ENCODE measurements at places on chromosomes 5 and 9.

DNA sequence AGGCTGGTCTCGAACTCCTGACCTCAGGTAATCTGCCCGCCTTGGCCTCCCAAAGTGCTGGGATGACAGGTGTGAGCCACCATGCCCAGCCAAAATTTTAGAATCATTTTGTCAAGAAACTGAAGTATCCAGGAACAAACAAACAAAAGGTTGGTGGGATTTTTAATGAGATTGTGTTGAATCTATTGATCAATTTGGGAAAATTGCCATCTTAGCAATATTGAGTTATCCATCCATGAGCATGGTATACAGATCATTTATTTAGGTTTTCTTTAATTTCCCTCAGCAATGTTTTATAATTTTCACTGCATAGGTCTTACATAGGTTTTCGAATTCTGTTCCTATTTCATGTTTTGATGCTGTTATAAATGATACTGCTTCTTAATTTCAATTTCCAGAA is 5.7 kb upstream of the LPCAT1 start:
- no peak for DNase-seq

DNA sequence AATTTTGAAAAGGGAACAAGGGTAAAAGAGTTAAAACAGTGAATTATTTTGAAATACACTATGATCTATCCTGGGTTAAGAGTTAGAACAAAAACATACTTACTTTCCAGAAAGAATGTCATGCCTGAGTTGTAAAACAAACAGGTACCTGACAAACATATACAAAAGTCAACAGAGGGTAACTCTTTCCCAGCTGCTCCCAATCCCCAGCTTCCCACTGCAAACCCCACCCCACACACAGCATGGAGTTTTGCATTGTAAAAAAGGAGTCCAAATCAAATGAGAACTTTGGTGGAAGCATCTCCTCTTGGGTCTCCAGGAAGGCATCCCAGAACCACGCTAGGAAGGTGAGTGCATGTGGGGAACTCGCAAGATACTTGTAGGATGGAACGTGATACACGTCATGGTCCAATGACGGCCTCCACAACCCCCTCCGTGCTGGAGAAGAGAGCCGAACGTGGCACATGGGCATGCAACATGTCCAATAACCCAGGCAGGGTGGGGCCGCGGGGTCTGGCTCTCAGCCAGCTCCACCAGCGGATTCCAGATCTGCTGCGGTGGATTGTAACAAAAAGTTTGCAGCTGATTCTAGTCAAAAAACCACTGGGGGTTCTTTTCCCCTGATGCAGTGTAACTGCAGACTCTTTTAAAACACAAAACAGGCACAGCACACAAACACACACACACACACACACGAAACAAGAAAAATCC is 55.8 kb downstream of the EPB41L4B start:
- DNase-seq: no peak

- DNase-seq: no peak
These were observed 53.0 kb upstream of the KLF4 start for GRCh38 chr9:107542411-107543157.

GRCh38 chr9:83979812-83980394 is at the start of gene HNRNPK:
Gene HNRNPK, minus strand, starts transcription at chr9:83980215. Its CDS starts 1,963 bp downstream, at chr9:83978252.
- DNase-seq: peak; percentile 99

Measured in RPMI8226 (cell line).